ENCODE measurements at places on chromosomes 3 and 15.

- no peak for DNase-seq
These were observed 663.7 kb downstream of the AGBL1 start for GRCh38 chr15:86743283-86743903.

- DNase-seq, result no peak
These were observed 55.2 kb downstream of the NPTN start for GRCh38 chr15:73578026-73578425.

- DNase-seq, result peak; percentile 35
These were observed 18.8 kb downstream of the LRIG1 start for GRCh38 chr3:66482018-66482404.

- DNase-seq, result no peak
These were observed 24.1 kb downstream of the RASGRP1 start for GRCh38 chr15:38540510-38540909.

- DNase-seq, result no peak
These were observed 295.9 kb upstream of the UBE2E2 start for GRCh38 chr3:22907161-22907780.

DNA sequence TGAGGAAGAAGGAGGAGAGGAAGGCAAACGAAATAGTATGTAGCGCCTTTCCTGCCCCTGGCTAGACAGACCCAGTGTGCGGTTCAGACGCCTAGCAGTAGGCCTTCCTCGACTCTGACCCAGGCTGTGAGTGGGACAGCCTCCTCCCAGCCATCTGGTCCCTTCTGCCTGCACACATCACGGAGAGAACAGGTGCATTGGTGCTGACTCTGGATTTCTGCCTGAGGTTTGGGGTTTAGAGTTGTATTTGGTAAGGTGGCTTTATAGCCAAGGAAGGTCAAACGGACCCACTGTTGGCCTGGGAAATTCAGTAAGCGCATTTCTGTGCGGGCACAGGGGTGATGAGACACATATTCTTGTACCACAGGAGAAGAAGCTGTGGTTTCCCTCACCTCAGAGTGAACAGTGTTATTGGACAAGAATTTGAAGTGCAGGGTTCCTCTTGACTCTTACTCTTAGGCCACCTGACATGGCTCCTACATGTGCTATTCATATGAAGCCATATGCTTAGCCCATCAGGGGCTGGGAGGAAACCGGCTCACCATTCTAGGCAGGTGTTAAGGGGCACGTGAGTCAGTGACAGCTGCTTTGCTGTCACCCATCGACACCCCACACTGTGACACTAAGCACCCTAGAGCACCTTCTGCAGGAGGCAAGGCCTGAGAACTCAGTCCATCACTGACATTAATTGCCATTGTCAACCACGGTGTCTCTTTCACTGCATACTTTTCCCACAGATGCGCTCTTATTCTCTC lies 143.3 kb downstream of the CHDH start:
- no peak for DNase-seq

GRCh38 chr15:33094336-33094735 lies 100.2 kb downstream of the FMN1 start:
- no peak for DNase-seq

DNA sequence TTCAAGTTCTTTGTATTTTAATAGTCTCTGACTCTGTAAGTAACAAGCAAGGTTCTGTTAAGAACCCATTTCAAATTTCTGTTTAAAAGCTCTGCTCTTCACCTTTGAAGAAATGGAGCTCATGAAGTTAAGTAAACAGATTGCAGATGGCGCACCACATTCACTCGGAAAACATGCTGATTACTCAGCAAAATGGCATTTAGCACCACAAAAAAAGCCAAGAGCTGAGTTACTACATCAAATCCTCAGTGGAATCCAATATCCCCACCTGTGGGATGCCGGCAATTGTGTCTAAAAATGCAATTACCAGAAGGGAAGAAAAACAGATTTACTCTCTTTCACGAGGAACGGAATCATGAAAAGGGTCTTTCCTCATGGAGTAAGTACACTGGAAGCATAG lies 758.0 kb downstream of the NTRK3 start:
- no peak for DNase-seq

DNA sequence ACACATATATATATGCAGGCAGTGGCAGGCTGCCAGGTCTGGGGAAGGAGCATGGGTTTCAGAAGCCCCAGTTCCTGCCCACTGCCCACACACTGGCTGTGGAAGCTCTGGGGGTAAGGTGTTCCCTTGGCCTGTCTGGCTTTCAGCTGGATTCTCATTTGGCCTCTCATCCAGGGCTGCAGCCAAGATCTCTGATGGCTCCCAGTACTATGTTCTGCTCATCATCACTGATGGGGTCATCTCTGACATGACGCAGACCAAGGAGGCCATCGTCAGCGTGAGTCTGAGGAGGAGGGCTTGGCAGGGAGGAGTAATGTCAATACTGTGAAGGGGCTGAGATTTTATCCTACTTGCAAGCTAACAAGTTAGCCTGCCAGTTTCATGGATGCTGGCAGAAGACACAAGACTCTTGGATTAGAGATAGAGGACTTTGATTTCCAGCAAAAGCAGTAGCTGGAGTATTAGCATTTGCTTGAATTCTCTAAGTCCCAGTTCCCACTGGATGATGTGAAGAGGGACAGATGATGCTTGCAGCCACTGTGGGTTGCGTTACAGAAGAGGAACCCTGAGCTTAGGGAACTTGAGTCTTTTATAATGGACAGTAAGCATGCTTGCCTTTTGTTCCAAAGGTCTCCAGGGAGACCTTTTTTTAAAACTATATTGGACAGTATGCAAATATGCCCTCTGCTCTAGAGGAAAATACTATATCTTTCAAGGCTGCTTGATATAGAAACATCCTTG lies 5.6 kb upstream of the BRPF1 start:
- DNase-seq, result no peak

- DNase-seq, result no peak
These were observed 4.1 kb upstream of the COL6A5 start for GRCh38 chr3:130341388-130341787.

- no peak for DNase-seq
These were observed 57.6 kb downstream of the FNDC3B start for GRCh38 chr3:172096881-172097420.

DNA sequence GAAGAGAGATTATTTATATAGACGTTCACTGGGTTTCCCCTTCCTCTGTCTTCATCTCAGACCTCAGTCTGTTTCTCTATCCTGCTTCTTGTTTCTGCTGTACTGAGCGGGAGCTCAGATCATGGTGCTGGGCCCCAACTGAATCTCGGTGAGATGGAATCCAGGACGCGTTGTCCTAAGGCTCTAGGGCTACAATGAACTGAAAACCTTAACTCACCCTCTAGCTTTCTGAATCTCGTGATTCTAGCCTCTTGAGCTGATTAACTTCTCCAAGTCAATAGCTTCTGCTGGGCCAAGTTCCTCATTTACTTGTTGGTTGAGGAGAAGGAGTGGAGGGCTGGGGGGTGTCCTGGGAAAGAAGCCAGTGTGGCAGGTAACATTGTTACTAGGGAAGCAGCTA lies 32.7 kb upstream of the MAP3K13 start:
- DNase-seq, result peak; percentile 72

- no peak for DNase-seq
These were observed 247.7 kb downstream of the IL20RB start for GRCh38 chr3:137205394-137206045.

- no peak for DNase-seq
These were observed 120.9 kb upstream of the RGMA start for GRCh38 chr15:93209690-93210445.

DNA sequence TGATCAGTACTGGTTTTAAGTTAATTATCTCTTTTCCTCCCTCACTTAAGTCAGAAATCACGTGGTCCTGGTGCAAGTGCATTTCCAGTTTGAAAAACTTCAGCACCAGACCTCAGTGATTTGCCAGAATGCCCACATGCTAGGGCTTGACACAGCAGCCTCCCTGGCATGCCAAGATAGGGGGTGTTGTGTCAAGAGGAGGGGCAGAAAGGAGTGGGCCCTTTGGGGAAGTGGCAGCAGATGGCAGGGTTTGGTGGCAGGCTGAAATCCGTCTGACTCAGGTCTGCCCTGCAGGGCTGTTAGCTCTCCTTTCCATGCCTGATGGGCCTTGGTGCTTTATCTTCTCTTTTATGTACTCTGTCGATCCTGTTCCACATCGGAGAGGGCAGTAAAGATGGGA lies 23.4 kb downstream of the PXK start:
- DNase-seq, result no peak

DNA sequence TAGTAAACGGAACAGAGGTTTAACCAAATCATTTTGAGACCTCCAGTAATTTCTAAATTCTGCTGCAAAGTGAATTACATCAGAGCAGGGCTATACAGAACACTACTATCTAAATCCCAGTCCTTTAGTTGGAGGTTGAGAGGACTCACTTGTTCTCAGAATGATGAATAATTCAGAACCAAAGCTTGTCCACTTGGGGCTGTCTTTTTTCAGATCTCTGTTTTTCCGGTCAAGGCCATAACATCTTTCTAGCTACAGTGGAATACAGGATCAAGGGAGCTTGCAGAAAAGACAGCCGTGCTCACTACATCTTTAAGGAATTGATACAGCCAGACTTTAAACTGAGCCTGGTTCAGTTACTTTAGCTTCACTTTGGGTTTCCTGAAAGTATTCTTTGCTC lies 194.5 kb downstream of the EFHB start:
- no peak for DNase-seq

- DNase-seq, result no peak
These were observed 143.8 kb downstream of the ATP10A start for GRCh38 chr15:25719101-25719985.

GRCh38 chr3:194133661-194134230 lies 2.2 kb upstream of the HES1 start:
- DNase-seq, result no peak

GRCh38 chr15:36878684-36879262 lies 221.6 kb downstream of the MEIS2 start:
- DNase-seq, result no peak

DNA sequence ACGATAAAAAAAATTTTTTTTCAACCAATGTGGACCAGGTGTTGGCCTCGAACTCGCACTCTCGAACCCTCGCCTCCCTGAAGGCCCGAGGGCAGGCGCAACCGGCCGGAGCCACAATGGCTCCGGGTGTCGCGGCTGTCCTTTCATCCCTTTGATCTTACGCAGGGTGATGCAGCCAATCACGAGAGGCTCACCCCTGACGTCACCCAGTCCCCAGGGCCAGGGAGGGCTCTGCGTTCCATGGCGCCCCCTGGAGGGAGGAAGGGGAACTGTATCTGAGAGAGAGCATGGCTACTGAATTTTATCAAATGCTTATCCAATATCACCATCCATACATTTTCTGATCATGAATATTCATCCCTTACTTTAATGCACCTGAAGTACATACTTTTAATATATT lies 15.4 kb upstream of the GMNC start:
- no peak for DNase-seq

GRCh38 chr3:59234884-59235633 lies 185.2 kb upstream of the CFAP20DC start:
- DNase-seq, result no peak

DNA sequence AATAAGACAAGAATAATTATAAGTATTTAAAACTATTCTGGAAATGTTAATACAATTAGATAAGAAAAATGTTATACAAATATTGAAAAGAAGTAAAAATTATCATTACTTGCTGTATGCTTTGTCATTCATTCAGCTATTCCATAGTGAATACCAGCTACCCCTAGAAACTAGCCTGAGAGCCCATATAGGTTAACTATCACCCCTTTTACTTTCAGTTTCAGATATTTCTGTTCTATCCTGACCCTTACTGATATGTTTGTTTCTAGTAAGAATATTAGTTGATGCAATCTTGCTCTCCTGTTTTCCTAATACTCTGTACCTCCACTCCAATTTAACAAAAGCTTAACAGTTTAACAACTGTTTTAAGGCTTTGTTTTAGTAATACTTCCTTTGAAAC lies 31.6 kb downstream of the FAM227B start:
- DNase-seq, result no peak

GRCh38 chr15:89680282-89680873 lies 1.2 kb upstream of the PLIN1 start:
- DNase-seq, result no peak

GRCh38 chr15:71080705-71081104 lies 34.6 kb upstream of the THSD4 start:
- no peak for DNase-seq

DNA sequence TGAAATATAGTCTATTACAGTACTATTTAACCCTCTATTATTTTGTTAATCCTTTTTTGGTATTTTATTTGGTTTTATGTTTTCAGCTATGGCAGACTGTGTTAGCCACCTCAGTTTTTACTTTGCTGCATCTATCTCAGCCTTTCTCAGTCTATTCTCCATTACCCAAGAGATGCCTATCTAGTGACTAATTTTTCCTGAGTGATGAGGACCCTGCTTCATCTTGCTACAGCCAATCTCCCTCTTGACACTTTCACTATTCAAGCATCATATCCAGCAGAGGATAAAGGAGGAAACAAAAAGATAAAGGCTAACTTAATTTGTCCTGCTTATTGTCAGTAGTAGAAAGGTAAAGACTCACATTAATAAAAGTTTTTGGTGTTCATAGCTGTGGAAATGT lies 141.8 kb upstream of the NECTIN3 start:
- DNase-seq, result no peak

DNA sequence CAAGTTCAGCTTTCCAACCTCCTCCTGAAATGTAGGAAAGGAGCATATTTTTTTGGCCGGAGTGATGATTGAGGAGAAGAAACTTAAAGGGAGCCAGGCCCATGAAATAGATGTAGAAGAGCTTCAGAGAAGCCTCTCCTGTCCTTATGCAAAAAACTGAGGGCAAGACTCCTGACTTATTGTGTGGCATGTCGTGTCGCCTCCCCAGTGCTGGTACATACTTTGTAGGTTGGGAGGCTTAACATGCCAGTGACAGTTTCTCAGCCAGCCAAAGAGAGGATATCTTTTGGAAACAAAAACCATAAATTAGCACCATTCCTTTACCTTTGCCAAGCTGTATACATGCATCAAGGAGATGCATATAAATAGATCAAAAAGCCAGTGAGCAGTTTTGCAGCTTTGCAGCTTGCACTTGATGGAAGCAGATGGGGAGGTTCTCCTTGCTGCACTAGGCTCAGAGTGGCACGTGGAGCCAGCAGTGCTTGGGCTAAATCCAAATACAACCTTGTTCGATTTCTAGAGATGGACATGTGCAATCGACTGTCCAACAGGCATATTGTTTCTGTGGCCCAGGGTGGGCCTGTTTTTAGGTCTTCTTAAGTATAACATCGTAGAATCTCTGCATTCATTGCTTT lies 10.2 kb downstream of the SLCO3A1 start:
- no peak for DNase-seq

All from upper lobe of left lung (tissue), 6 donors.